ENCODE measurements at places on chromosomes 16 and 17.

GRCh38 chr17:48322060-48322459 lies 108.0 kb downstream of the SKAP1 start:
- no peak for DNase-seq

GRCh38 chr17:83115832-83116231 lies 36.4 kb downstream of the METRNL start:
- no peak for DNase-seq

DNA sequence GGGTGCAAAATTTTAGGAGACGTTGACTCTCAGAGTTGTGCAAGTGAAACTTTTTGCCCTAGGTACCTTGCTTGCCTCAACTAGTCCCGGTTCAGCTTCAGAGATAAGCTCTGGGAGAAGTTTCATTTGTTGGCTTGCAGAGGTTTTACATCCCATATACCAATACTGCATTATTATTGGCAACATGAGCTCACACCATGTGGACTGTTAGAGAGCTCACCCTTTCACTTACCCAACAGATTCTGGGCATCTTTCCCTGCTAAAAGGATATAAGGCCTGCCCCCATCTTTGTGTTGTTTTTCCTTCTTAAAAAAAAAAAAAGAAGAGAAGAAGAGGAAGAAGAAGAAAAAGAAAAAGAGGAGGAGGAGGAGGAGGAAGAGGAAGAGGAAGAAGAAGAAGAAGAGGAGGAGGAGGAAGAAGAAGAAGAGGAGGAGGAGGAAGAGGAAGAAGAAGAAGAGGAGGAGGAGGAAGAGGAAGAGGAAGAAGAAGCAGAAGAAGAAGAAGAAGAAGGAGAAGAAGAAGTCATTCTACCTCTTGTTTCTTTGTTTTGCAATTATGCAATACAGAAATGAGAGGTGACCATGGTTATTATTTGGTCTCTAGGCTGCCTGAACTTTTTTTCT lies 292.6 kb upstream of the IRX3 start:
- DNase-seq: no peak

- no peak for DNase-seq
Measured at GRCh38 chr16:51152691-51153576, 1.9 kb upstream of the SALL1 start.

GRCh38 chr17:80177986-80178595 lies 8.3 kb downstream of the CARD14 start:
- no peak for DNase-seq

GRCh38 chr17:1484676-1485422 lies 7.6 kb downstream of the MYO1C start:
- no peak for DNase-seq

DNA sequence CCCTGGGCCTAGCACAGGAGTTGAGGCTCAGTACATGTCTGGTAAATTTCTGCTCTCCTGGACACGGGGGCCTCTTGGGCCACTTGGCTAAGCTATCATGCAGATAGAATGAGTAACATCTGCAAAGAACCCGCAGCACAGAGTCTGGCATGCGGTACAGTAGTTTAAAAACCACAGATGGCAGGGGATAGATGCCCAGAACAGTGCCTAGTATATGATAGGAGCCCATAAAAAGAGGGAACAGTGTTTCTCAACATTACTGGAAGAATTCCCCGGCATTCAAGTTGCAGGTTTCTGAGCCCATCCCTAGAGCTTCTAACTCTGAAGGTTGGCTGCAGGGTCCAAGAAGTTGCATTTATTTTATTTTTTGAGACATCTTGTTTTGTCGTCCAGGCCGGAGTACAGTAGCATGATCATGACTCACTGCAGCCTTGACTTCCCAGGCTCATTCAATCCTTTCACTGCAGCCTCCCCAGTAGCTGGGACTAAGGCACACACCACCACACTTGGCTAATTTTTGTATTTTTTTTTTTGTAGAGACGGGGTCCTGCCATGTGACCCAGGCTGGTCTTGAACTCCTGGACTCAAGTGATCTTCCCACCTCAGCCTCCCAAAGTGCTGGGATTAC lies 5.8 kb downstream of the CDIPT start:
- DNase-seq: no peak

DNA sequence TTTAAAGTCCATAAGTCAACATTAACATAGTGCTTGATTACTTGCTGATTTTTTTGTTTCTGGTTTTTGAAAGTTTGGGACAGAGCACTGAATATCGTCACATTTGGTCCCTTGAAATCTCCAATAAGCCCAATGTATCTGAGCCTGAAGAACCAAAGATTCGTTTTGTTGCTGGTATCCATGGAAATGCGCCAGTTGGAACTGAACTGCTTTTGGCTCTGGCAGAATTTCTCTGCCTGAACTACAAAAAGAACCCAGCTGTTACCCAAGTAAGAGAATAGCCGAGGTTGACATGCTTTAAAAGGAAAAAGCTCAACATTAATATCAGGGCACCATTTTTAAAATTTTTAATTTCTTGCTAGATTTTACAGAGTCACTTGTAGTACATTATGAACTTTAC lies 27.7 kb upstream of the GOSR1 start:
- no peak for DNase-seq

DNA sequence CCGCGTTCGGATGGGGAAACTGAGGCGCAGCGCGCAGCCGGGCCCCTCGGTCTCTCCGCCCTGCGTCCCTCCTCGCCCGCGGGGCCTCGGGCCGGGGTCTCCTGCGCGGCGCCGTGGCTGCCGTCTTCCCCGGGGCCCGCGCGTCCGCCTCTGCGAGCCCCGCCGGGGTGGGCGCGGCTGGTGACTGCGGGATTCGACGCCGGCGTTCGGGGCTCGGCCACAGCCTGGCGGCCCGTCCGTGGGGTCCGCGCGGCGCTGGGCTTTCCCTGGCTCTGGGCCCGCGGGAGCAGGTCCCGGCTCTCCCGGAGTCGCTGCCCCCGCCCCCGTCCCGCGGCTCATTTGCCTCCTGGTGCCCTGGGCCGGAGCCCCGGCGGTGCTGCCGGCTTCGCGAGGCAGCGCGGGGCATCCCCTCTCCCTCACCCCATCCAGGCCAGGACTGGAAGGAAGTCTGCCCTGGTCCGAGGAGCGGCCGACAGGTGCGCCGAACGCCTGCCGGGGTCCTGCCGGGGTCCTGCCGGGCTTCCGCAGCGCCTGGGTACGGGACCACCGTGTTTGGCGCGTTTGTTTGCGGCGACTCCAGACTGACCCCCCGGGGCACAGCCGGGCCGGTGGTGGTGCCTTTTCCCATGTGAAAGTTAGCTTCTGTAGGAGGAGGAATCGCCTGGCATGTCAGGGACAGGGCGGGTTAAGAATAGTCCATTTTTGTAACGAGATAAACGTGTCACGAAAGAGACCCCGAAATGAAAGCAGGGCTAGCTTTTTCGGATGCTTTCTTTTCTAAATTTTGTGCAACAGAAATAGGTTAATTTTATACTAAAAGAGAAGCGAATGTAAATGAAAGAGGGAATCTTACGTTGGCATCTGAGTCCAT lies 671 bp downstream of the CHMP6 start:
- DNase-seq: no peak

GRCh38 chr17:42704837-42705494 lies 22.6 kb downstream of the CNTNAP1 start:
- no peak for DNase-seq

GRCh38 chr17:70290770-70291169 lies 121.4 kb downstream of the KCNJ2 start:
- no peak for DNase-seq

DNA sequence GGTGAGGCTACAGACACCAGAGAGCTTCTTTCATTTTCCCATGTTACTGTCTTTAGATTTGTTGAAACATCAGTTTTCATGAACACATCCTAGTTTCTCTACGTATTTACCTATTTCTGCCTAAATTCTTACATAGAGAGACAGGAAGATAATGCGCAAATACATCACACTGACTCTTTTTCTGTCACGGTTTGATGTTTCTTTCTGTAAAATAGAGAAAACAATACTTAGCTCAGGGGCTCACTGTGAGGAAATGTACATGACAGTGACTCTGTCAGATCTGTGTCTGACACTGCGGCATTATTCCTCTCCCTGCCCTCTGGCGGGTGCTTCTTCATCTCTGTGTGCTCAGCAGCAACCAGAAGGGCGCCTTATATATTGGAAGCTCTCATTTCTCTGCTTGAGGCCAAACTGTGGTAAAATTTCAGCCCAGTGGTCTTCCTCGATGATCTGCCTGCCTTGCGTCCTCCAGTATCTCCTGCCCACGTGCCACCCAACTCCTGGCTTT lies 264.1 kb downstream of the PHKB start:
- DNase-seq: no peak

DNA sequence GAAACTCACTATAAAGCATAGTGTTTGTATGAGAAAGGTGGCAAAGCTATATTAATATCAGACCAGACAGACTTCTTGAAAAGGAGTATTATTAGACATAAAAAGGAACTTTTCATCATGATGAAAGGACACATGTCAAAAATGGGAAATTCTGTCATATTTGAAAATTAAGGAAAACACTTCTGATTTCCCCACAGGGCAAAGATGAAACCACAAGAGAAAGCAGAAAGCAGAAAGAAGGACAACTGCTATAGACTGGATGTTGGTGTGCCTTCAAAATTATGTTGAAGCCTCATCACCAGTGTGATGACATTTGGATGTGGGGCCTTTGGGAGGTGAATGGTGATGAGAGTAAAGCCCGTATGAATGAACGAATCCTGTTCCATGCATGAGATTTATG lies 193.0 kb downstream of the STX8 start:
- DNase-seq: no peak

DNA sequence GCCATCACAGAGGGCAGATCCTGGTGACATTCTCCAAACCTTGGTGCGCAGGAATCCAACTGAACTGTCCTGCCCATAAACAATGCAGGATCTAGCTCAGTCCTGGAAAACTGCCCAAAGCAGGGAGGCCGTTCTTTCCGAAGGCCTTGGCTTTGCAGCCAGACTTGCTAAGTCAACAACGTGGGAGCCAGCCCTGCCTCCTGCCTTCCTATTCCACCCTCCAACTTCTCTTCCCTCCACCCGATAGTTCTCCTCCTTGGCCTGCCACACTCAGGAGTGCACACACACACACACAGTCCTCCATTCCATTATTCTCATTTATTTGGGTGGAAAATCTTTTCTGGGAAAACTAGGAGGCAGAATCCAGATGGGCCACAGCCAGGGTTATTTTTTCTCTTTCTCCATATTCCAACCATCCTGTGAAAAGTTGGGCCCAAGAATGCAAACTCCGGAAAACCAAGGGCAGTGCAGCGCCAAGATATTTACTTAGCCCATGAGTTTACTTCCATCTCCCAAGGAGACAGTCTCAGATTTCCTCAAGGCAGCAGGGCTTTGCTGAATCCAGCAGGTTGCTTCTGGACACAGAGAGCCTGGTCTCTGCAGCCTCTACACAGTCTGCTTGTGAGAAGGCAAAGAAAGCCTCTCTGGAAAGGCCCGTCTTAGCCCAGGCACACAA lies 15.8 kb downstream of the COPRS start:
- no peak for DNase-seq

DNA sequence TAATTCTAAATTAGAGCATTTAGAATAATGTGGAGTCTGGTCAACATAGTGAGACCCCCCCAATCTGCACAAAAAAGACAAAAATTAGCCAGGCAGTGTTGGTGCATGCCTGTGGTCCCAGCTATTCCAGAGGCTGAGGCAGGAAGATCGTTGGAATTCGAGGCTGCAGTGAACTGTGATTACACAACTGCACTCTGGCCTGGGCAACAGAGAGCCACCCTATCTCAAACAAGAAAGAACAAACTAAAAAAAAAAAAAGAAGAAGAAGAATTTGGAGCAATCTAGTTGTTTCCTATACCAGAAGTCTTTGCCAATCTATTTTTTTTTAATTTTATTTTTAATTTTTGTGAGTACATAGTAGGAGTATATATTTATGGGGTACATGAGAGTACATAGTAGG lies 6.0 kb downstream of the CETP start:
- no peak for DNase-seq

- DNase-seq: no peak
Measured at GRCh38 chr16:84775262-84775810, 44.4 kb upstream of the CRISPLD2 start.

DNA sequence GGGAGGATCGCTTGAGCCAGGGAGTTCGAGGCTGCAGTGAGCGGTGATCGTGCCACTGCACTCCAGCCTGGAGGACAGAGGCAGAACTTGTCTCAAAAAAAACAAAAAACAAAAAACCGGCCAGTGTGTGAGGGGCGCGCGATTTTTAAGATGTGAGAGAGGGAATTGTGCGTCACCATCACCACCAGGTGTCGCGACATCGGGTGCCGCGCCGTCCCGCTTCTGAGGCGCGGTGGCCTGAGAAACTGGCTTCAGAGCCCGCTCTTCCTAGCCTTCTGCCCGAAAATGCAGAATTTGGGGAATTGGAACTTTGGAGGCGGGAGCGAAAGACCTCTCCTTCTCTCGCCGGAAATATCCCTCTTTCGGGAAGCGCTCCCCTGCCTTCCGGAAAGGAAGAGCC lies 524.8 kb downstream of the KCNJ18 start:
- DNase-seq: no peak

DNA sequence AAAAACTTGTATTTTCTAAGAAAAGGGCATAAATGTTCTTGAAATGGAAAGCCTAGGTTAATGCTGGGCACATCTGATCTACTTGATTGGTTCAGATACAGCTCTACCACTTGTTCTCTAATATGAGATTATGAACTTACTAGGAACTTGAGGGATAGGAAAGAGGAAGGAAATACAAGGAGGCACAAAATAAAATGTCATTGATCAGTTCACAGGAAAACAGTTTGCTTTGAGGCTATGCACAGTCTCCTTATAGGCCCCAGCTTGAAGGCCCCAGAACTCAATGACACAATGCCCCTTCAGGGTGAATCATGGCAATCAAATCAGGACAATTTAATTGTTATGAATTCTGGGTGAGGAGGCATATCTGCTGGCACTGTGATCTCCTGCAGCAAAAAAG lies 27.1 kb downstream of the NXPH3 start:
- DNase-seq: no peak

DNA sequence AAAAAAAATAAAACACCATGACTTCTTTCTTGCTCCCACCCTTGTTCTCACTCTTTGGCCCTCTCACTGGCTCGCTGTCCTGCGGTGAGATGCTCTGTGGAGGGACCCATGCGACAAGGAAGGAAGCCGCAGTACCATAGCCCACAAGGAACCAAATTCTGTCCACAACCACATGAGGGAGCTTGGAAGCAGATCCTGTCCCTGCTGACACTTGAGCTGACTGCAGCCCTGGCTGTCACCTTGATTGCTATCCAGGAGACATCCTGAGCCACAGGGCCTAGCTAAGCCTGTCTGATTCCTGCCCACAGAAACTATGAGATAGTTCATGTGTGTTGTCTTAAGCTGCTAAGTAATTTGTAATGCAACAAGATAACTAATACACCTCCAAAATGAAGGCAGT lies 4.8 kb upstream of the MT2A start:
- DNase-seq: no peak

- no peak for DNase-seq
Measured at GRCh38 chr16:49661465-49662187, 194.3 kb downstream of the ZNF423 start.

DNA sequence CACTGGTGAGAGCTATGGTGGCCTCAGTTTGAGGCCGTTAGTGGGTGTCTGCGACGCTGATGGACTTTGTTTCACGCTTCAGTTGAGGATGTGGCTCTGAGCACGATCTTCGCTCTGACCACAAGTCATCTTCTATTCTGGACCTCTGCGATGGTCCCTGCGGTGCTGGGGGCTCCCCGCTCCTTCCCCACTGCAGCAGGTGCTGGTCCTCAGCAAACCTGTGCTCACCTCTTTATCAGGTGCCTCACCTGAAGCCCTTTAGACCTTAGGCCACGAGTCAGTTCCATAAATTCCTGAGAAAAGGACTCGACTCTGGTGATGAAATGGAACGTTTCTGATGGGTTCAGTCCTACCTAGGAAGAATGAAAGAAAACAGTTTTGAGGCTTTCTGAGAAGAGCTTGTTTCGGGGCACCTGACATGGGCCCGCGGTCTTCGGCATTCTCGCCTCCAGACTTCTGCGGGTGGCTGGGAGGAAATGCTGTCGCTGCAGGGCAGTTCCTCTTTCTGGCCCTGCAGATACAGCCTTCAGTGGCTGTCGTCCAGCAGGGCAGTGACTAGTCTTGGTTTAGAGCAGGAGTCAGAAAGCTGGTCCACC lies 4.7 kb downstream of the KCTD5 start:
- DNase-seq: no peak

Measured in stimulated activated CD8-positive, alpha-beta memory T cell treated with anti-CD3 and anti-CD28 coated beads, Interleukin-15, amount 100 ng/mL, for 1 hour (primary cell).